ENCODE measurements at places on chromosomes 5 and 9. TPM values are rescaled to one million over a fixed set of nuclear protein-coding genes. Genes with fewer than 3 reads are reported as not detected.

Gene SPATA31D4
- total RNA-seq: not detected

Gene BAAT
- total RNA-seq: not detected

GRCh38 chr5:87243161-87243844, 24.4 kb upstream of the RASA1 start:
- no peak for DNase-seq

GRCh38 chr9:95574176-95574575, 57.4 kb upstream of the PTCH1 start:
- no peak for DNase-seq
